ENCODE measurements at places on chromosomes 11 and 22.

DNA sequence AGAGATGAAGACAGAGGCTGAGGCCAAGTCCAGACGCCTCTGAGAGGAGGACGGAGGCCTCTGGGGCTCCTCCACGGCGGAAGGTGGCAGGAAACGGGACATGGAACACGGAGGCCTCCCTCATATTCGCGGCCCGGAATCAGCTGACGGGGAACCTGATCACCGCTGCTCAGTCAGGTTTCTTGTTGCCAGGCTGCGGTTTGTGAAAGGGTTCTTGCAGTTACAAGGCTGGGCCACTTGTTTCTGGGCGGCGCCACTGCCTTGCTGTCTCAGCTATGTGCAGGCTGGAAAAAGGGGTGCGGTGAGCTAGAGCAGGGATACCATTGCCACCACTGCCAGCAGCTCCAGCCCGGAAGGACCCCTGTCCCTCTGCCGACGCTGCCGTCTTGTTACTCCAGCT lies 10.0 kb upstream of the MMP1 start:
- DNase-seq, result peak; percentile 27

- DNase-seq, result peak; percentile 86
These were observed at the start of gene KIAA0930 for GRCh38 chr22:45240810-45241631. KIAA0930 (minus strand) TSS chr22:45240894; CDS start chr22:45240703, 191 bp downstream.

DNA sequence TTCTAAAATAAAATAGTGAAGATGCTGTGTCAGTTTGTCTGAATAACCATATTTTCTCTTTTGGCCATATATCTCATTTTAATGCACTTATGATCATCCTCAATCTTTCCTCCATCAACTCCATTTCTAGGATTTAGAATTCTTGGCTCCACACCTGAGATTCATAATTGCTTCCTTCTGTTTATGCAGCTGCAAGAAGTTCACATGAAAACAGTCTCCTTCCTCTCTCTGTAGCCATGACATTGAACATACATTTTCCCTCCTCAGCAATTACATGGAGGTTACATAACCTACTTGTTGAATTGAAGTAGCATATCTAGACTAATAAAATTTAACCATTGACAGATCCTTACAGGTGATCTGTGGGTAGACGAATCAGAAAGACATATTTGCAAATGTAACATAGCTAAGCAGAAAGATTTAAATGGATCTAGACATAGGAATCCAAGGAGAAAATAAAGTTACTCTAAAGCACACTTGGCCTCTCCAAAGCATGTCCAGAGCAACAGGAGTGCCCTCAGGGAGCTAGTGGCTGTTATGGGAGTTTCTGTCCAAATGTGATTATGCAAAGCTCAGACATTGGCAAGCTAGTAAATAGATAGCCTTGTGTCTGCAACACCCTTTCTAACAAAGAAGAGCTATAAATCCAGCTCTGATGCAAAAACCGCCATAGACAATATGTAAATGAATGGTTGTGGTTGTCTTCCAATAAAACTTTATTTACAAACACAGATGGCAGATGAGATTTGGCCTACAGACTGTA lies 119.9 kb upstream of the MPPED2 start:
- no peak for DNase-seq

DNA sequence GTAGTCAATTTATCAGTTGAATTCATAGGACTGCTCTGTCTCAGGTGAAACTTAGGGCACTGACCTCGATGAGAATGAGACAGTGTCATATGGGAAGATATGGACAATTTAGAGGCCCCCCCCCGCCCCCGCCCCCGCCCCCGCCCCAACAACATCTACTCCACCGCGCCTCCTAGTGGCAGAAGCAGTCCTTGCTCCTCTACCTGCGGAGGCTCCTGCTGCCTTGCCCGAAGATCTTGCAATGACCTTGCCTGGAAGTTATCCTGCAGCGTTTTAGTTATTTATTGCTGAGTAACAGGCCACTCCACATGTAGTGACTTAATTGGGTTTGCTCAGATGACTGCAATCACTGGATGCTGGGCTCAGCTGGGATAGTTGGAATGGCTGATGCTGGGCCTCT lies 15.2 kb downstream of the SERPINH1 start:
- peak; percentile 80 for DNase-seq

DNA sequence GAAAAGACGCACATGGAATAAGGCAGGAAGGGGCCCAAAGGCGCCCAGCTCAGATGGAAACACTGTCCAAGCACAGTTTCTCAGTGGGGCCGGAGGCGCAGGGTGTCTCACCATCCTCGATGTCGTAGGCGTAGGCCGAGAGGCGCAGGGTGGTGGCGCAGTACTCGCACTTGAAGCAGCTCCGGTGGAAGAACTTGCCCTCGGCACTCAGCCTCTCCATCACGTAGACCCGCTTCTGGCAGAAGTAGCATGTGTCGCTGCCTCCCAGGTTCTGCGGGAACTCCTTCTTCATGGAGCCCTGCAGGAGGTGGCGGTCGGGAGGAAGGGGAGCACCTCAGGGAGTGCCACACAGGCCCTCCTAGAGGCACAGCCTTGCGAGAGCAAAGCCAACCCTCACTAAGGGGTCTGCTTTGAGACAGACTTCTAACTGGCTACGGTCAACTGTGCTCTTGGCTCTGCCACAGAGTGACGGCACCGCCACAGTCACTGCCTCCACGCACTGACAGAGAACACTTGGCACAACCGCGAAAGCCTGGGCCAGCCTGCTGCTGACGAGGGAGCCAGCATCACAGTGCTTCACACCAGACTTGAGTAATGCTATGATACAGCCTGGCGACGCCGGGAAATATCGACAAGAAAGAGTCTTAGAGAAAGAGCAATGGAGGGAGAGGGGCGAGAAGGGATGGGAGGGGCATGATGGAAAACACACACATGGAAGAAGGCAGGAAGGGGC lies 97.6 kb upstream of the BID start:
- DNase-seq, result no peak

DNA sequence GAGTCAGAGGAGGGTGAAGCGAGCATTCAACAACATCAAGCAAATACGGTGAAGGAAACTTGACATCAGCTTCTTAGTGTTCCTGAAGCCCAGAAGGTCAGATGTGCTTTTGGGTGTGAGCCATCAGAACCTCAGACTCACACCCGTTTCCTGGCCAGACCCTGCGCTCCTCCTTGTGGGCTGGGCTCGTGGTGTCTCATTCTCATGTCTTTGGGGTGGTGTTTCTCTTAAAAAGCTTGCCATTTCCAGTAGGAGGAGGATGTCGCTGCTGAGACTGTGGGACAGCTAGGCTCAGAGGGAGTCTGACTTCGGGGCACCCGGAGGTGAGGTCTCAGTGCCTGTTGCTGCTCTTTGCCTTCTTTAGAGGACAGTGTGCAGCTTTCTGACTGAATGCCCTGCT lies 24.2 kb downstream of the PPFIBP2 start:
- DNase-seq, result peak; percentile 36

DNA sequence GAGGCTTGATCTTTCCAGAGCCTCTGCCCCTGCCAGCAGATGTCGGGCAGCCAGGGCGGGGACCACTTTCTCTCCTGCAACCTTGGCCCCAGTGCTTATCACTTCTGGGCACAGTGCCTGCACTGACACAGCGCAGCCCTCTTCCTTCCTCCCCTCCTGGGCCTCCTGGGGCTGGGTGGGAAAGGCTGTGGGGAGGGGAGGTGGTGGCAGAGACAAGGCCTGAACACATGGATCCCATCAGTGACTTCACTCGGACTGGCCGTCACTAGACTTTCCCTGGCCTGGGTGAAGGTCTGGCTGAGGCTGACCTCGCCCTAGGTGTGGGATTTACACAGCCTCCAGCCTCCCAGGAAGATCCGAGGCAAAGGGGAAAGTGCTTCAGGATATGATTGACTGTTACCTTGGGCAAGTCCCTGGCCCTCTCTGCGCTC lies 68.1 kb downstream of the LRRC32 start:
- DNase-seq, result peak; percentile 17

DNA sequence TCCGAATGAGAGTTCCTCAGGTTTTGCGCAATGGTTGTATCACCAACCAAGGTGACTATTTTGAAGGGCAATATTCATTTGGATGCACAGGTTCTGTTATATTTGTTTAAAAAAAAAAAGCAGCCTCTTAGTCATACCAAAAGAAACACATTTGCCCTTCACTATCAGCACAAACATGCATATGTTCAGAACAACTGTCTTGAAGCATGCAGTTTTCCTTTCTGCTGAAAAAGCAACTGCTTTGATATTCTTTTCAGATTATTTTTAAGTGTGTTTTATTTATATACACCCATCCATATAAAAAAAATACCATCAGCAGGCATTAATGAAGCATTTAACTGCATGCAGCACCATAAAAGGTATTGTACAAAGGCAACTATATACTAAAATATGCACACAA lies 67.8 kb downstream of the RBFOX2 start:
- DNase-seq, result no peak

DNA sequence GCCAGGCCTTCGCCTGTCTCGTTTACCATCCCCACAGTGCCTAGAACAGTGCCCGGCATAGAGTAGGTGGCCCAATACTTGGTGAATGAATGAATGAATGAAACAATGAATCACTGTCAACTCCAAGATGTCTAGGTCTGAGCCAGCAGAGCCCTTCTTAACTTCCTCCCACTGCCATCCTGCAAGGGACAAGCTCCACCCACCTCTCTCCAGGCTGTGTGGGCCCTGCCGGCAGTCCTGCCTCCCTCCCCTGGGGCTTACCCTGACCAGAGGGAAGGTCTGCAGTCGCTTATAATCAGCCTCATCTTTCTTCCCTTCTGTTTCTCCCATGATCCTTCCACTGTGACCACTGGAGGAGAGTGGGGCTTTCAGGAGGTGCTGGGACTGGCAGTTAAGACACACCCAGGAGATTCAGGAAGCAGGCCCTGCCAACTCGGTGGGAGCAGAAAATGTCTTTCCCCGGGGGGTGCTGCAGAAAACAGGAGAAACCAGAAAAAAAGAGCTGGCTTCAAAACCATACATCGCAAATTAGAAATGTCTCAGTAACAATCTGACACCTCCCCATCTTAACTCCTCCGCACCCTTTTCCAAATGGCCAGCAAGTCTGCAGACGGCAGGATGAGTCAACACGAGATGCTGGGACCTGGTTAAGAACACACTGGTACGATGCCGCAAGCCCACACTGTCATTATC lies 11.4 kb downstream of the DNAL4 start:
- no peak for DNase-seq

GRCh38 chr22:32777987-32778386 lies 23.5 kb upstream of the TIMP3 start:
- DNase-seq, result no peak

DNA sequence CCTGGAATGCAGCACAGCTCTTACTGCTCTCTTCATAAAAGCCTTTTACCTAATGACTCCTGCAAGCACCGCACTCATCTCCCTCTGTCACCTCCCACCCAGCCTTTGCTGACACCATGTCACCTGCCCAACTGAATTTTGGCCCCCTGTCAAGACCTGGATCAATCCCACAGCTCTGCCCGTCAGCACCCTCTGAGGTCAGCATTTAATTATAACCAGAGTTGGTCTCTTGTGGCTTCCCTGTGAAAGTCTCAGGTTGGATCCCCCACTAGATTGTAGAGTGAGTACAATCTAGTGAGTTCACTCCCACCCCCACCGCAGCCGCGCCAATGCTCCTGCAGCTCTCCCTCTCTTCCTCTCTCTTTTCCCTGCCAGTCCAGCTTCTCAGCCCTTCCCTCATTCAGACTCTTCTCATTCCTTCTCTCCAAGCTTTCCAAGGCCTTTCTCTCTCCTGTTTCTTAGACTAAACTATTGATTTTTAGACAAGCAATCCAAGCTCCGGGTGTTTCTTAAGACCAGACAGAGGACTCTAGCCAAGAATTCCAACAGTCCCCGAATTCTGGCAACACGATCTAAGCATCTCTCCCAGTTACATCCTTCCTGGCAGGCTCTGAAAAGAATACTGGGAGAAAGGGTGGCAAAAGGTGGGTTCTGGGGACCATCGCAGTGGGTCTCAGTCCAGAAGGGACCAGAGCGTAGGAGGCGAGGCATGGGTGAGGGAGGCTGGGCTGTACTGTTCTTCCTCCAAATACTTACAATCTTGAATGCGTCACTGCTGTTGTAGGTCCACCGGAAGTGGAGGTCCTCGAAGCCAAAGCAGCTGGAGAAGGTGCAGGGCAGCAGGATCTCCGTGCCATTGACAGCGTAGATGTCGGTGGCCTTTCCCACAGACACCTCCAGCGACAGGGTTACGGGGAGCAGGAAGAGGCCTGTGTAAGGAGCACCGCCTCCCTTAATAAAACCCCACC lies 8.0 kb downstream of the SCN4B start:
- DNase-seq, result no peak

- peak; percentile 73 for DNase-seq
These were observed 340.7 kb downstream of the LARGE1 start for GRCh38 chr22:33579448-33580093.

GRCh38 chr11:45884596-45885185 lies 760 bp upstream of the MAPK8IP1 start:
- DNase-seq, result no peak

- DNase-seq, result no peak
These were observed 662.6 kb downstream of the NTM start for GRCh38 chr11:132033051-132033450.

DNA sequence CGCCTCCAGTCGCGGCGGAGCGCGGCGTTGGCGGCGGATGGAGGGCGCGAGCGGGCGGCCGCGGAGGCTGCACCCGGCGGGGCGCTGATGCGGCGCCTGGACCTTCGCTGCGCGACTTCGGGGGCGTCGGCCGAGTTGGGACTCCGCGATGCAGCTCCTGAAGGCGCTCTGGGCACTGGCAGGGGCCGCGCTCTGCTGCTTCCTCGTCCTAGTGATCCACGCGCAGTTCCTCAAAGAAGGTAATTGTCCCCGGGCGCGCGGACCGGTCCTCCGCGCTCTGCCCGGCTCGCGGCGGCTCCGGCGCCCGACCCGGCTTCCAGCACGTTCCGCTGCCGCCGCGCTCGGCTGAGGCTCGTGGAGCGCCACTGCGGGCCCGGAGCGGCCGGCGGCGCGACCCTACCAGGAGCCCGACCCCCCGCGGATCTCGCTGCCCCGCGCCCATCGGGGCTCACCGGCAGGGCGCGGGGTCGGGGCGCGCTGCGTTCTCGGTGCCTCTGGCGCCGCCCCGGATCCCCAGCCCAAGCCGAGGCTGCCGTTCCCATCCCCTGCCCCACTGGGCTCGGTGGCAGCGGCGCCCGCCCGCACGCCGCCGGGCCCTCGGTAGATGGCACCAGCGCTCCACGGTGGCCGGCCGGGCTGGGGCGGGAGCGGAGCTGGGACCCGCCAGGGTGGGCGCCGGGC lies 1251.2 kb downstream of the BRD1 start:
- peak; percentile 34 for DNase-seq

GRCh38 chr11:86938900-86939880 lies 16.0 kb downstream of the FZD4 start:
- no peak for DNase-seq

DNA sequence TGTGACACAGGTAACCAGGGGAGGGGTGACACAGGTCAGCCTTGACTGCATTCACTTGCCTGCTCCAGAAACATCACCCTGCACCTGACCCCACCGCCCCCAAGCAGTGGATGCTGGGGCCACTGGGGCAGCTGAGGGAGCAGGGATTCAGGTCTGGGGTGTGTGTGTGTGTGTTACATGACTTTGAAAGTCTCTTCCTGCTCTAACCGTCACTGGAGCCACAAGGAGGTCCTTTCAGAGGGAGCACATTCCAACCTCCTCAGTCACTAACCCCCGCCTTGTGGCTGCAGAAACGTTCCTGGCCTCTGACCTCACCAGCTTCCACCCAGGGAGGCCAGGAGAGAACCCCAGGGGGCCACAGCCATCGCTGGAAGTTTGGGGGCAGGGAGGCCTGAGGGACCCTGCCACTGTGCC lies 2.9 kb upstream of the FOSL1 start:
- DNase-seq, result no peak

Measured in stimulated activated CD8-positive, alpha-beta memory T cell treated with anti-CD3 and anti-CD28 coated beads, Interleukin-4, amount 100 ng/mL, for 48 hours (primary cell).